Stimulated activated CD4-positive, alpha-beta T cell treated with anti-CD3 and anti-CD28 coated beads, Interleukin-2, amount 100 ng/mL, for 4 hours (primary cell): ENCODE measurements at places on chromosomes 2 and 18.
A peak's percentile ranks its signal among the peaks of the same experiment; 100 is the strongest.

DNA sequence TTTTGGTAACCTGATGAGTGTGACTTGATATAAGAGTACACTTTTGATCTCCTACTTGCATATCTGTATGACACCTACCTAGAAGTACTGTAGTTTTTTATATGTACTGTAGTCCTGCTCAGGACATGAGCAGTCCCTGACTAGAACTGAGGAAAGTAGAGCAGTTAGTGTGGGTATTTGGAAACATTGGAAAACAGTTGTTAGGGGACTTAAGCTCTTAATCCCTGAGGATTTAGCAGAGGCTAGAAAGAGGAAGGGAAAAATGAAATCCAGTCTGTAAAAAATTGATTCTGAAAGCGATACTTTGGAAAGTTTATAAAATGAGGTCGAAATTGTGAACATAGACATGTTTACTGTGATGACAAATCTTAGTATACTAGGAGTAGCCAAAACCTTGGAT lies 125.6 kb downstream of the NCOA1 start:
- DNase-seq, result no peak

GRCh38 chr2:189210250-189211087 lies 30.9 kb upstream of the COL5A2 start:
- DNase-seq, result no peak

GRCh38 chr2:239312081-239312511 lies 88.7 kb downstream of the HDAC4 start:
- no peak for DNase-seq

DNA sequence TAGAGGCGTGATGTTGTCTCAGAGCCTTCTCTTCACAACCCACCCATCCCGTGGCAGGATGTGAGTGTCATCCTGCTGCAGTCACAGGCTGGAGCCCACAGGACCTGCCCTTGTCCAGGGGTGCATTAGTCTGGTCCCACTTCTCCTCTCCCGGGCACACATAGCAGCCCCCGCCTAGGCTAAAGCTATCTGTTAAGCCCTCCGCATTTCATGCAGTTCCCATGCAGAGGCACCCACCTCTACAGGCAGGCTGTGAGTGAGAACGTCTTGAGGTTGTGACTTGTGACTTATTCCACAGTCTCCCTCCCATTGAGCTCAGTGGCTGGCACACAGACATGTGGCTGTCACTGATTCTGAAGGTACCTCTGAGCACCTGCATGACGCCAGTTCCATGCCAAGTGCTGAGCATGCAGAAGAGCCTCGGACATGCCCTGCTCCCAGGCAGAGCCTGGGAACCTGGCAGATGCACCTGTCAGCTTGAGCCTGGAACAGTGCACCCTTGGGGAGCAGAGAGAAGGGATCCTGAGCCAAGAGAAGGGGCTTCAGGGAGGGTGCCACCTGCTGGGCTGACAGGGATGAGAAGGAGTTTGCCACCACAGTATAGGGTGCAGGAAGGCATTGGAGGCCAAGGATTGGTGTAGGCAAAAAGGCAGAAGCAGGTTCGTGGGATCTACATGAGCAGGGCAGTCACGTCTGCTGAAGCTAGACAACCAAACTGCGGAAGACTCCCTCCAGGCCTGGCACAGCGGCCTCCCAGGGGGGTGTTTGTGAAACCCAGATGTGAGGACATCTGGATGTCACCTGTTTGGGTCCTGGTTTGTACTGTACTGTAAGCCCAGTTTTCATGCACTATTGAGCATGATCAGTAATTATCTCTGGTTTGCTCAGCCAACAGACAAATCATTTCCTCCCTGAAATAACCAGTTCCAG lies 213.6 kb downstream of the GLI2 start:
- no peak for DNase-seq

DNA sequence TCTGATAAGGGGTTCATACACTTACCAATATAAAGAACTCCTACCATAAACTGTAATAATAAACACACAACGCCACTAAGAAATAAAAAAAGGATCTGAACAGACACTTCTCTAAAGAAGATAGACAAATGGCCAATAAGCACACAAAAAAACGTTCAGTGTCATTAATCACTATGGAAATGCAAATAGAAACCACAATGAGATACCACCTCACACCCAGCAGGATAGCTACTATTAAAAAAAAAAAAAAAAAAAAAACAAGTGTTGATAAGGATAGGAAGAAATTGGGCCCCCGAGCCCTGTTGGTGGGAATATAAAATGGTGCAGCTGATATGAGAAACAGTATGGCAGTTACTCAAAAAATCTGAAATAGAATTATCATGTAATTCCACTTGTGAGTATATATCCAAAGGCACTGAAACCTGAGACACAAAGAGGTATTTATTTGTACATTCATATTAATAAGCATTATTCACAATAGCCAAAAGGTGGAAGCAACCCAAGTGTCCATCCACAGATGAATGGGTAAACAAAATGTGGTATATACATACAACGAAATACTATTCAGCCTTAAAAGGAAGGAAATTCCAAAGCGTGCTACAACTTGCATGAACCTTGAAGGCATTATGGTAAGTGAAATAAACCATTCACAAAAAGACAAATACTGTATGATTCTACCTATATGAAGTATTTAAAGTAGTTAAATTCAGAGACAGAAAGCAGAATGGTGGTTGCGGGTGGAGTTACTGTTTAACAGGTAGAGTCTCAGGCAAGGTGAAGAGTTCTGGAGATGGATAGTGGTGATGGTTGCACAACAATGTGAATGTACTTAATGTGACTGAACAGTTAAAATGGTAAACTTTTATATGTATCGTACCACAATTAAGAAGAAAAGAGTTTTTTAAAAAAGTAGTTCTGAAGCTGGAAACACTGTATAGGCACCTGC lies 17.9 kb downstream of the REV1 start:
- DNase-seq, result no peak

DNA sequence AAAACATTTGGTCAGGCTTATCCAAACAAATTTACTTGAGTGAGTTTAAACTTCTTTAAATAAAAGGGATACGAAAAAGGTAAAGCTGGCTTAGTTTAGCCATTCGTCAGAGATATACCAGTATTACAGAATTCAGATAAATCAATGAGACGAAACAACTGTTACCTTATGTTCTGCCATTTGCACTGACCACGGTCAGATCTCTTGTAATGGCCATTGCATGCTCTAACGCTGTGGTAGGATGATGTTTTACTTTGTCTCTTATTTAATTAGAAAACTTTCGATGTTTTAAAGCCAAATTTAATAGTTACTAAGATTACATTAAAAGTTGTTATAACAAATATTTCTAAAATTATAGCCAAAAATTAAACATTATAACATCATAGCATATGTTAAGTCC lies 1.5 kb downstream of the C18orf54 start:
- no peak for DNase-seq

- DNase-seq, result no peak
These were observed 76.3 kb downstream of the HNMT start for GRCh38 chr2:138040616-138041015.

GRCh38 chr18:57214976-57215375 lies 68.1 kb downstream of the BOD1L2 start:
- no peak for DNase-seq

GRCh38 chr18:13612196-13612997 lies 114.0 kb downstream of the FAM210A start:
- DNase-seq, result peak; percentile 37

- no peak for DNase-seq
These were observed 32.2 kb downstream of the DGKD start for GRCh38 chr2:233386382-233387041.

- DNase-seq, result no peak
These were observed 371.6 kb downstream of the EIPR1 start for GRCh38 chr2:3005859-3006501.

DNA sequence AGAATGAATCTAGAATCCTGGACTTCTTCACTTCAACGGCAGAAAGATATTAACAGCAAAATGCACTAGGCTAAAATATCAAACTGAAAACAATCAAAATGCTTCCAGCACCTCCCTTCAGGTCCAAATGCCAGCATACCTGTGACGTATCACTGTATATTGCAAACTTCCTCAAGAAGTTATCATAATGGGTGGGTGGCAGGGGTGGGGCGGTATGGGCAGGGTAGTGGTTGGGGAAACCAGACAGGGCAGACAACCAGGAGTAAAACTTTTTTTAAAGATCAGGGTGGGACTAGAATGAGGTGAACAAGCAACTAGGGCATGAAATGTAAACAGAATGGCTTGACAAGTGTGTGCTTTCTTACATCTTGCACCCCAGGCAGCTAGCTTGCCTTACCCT lies 140.9 kb downstream of the SATB2 start:
- DNase-seq, result no peak

- no peak for DNase-seq
These were observed 1395.6 kb downstream of the SUCLG1 start for GRCh38 chr2:83063511-83063910.

DNA sequence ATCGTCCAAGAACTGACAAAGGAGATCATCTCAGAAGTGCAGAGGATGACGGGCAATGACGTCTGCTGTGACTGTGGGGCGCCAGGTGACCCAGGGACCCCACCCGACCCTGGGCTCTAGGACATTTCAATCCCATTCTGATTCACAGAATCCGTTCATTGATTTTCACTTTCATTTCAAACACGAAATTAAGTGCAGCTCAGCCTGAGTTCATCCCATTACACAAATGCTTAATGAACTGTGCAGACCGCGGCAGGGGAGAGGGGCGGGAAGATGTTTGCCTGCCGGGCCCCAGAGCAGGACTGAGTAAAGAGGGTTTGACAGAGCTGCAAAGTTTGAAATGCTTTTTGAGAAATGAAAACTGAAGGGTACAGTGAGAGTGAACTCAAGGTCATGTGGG lies 67.1 kb downstream of the ITGB1BP1 start:
- DNase-seq, result no peak

DNA sequence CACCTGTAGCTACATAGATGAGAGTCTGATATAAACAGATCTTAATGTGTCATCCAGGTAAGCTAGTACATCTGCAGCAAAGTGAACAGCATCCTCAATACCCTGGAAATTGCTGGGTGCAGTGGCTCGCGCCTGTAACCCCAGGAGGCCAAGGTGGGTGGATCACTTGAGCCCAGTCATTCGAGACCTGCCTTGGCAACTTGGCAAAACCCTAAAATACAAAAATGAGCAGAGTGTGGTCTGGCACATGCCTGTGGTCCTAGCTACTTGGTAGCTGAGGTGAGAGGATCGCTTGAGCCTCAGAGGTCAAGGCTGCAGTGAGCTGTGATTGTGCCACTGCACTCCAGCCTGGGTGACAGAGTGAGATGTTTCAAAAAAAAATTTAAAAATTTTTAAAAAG lies 233.9 kb upstream of the SP5 start:
- no peak for DNase-seq
